ENCODE measurements at places on chromosomes 16 and 17.
A peak's percentile ranks its signal among the peaks of the same experiment; 100 is the strongest.

GRCh38 chr16:7755347-7755882, 422.8 kb downstream of the RBFOX1 start:
- DNase-seq, result no peak

DNA sequence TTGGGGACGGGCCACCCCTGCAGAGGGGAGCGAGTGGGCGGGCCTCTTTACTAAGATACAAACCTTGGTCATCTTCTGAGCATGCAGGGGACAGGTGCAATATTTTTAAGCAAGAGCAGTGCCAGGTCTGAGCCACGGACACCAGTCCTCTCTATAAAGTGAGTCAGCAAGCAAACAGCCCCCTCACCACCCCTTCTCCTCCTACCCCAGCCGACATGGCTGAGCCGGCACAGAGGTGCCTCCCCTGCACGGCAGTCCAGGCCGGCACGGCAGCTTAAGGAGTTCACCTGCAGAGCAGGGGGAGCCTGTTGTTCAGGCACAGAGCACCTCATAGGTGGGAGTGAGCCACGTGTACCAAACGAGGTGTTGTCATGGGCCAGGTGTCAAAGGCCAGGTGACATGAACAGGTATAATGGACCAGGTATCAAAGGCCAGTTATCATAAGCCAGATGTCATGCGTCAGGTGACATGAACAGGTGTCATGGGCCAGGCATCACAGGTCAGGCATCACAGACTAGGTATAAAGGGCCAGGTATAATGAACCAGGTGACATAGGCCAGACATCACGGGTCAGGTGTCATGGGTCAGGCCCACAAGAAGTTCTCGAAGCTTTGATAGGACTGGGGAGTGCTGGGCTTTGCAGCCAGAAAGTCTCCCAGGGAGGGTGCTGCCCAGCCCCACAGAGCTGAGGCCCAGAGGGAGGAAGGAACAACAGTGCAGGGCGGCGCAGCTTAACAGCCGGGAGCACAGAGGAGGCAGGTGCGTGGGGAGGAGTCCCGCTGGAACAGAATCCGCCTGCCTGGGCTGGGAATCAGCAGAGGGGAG, 42.6 kb upstream of the ZNF469 start:
- DNase-seq, result no peak

- DNase-seq, result peak; percentile 87
Observed at GRCh38 chr17:4948931-4949320, 596 bp upstream of the PFN1 start.

DNA sequence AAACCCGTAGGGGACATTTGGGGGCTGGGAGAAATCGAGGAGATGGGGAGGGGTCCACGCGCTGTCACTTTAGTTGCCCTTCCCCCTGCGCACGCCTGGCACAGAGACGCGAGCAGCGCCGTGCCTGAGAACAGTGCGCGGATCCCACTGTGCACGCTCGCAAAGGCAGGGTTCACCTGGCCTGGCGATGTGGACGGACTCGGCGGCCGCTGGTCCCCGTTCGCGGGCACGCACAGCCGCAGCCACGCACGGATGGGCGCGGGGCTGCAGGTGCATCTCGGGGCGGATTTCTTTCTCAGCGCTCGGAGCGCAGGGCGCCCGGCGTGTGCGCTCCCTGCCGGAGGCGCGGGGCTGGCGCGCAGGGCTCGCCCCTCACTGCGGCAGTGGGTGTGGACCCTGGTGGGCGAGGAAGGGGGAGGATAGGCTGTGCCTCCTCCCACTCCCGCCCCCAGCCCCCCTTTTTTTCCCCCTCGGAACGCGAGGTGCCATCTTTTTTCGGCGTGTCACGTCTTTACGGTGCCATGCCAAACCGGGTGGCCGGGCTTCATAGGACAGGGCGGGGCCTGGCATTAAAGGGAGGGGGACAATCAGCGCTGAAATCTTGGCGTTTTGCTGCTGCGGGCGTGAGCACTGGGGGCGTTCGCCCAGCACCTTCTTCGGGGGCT, 1.1 kb downstream of the MAPT start:
- DNase-seq, result no peak

- no peak for DNase-seq
Observed at GRCh38 chr17:64773836-64774761, 112.0 kb upstream of the SMURF2 start.

DNA sequence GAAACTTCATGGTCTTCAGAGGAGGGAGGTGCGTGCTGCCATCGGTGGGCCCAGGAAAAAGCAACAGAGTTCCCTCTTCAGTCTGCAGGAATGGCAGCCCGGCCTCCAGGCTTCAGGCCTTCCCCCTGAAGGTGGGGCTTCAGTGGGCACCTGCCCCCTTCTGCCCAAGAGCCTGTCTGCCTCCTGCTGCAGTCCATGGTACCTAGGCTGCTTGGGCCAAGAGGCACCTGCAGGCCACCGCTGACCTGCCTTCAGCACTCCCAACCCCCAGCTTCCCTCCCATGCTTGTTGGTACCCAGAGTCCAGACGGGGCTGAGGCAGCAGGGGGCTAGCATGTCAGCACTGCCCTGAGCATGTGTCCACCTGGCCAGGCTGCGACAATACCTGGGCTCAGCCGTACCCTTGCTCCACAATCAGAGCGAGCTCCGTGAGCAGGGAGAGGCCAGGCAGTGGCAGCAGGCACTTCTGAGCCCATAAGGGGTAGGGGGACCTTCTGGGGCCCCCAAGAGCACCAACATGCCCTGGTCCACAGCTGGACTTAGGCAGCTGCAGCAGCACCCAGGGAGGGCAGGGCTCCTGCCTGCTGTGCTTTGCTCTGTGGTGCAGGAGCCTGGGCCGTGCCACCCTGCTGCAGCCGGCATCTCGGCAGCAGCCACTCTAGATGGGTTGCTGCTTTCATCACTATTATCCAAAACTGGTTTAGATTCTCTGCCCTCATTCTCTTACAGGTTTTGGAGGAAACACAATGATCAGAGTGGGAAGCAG, 77.2 kb upstream of the AKTIP start:
- no peak for DNase-seq

GRCh38 chr16:17901309-17901708, 430.5 kb upstream of the XYLT1 start:
- no peak for DNase-seq

GRCh38 chr16:82421851-82422250, 204.9 kb upstream of the CDH13 start:
- DNase-seq, result no peak

- no peak for DNase-seq
Observed at GRCh38 chr16:51637770-51638094, 486.7 kb upstream of the SALL1 start.

DNA sequence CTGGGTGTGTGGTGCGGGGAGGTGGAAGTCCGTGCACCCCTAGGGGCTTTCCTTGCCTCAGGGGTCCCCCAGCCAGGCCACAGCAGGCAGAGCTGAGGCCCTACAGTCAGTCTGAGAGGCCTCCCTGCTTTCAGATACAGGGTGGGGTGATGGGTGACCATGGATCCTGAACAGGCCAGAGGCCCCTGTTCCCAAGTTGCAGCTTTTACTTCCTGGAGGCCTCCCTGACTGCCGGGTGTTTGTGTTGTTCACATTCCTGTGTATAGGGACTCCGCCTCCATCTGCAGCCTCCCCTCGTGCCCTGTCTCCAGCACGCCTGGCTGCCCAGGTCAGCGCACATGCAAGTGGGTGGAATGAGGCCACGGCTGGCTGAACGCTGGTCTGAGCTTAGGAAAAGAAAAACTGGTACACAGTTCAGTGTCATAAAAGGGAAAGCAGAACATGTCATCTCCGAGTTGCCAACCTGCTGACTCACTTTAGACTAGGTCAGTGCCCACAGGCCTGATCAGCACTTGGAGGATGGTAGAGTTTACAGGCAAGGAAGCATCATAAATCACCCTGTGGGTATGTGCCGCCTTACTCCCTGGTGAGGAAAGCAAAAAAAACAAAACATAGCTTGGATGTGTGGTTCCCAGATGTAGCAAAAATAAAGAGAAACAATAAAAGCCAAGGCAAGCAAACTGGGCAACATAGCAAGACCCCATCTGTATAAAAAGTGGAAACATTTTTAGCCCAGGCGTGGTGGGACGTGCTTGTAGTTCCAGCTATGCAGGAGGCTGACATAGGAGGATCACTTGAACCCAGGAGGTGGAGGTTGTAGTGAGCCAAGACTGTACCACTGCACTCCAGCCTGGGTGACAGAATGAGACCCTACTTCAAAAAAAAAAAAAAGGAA, 6.2 kb upstream of the SLC7A6 start:
- no peak for DNase-seq

- DNase-seq, result no peak
Observed at GRCh38 chr17:37170881-37171425, 204.8 kb upstream of the C17orf78 start.

DNA sequence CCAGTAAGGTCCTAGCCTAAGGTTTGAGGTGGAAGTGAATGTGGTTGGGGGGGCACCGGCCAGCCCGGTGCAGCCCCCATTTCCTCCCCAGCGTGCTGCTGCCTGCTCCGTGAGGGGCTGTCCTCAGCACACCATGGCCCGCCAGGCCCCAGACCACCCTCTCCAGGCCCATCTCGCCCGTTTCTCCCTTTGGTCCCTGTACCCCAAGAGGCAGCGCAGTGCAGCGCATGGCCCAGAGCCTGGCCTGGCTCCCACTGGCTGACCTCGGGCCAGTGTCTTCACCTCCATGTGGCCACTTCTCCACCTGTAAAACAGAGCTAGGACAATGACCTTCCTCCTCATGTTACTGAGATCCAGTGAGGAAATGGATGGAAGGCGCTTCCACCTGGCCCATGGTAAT, 170.0 kb upstream of the GSE1 start:
- DNase-seq, result no peak

All from erythroblast (primary cell).